ENCODE measurements at places on chromosomes 3 and 15.

GRCh38 chr3:165799026-165799425 lies 38.2 kb downstream of the BCHE start:
- no peak for DNase-seq

DNA sequence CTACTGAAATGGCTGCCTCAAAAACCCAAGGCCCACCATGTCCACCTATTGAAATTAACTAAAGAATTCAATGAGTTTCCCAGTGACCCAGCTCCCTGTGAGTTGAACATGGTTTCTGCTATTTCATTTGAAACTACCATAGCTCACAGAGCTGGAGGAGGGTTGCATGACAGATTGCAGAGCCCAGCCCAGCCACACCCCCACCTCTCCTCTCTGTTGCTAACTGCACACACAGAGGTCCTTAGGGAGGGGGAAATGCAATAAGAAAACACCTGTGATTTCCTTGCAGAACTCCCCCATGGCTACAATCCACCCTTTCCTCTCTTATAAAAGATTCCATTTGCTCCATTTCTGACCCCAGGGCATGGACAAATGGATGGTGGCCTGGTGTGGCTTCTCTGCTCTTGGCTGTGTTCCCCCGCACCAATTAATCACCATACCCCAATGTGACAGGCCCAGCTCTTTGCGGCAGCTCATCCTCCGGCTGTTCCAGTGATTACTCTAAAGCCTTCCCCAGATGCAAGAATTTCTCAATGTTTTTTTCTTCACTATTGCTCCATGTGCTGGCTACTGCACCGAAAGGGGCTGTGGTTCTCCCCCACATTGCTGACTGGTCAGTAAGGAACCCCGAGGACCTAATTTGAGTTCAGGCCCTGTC lies 208.4 kb upstream of the KBTBD8 start:
- DNase-seq = no peak

DNA sequence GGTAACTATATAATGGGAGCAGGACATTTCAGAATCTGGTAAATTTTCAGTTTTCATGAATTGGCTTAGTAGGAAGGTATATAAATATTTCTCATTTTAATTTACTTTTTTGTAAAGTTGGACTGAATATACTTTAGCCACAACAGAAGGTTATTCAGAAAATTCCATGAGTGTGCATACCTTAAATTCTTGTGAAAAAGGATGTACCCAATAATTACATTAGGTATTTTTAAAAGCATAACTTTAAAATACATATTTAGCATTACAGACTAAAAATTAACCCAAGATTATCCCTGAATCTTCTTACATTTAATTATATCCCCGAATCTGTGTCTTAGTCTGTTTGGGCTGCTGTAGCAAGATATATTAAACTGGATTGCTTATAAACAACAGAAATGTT lies 24.9 kb upstream of the ATP11B start:
- no peak for DNase-seq

GRCh38 chr3:40262331-40262730 lies 47.2 kb upstream of the EIF1B start:
- no peak for DNase-seq

DNA sequence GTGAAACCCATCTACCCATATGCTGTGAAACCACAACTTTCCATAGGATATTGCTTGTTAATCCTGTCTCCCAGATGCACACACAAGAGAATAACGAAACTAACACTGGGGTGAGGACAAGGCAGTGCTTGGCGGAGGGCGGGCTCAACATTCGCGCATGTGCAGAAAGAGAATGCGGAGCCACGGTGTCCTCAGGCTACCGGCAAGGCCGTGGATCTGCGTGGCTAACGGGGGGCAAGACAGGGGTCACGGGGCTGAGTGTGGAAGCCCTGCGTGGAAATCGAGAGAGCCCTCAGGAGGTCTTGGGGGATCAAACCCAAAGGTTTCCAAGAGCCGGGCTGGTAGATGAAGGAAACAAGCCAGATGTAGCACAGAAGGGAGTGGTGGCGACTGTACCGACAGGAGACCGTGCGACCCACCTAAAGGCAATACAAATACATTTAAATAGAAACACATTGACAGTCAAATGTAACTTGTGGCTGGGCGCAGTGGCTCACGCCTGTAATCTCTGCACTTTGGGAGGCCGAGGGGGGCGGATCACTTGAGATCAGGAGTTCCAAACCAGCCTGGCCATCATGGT lies 48.5 kb upstream of the TRA2B start:
- DNase-seq = no peak

GRCh38 chr3:140610544-140610943 lies 67.3 kb upstream of the TRIM42 start:
- no peak for DNase-seq

Measured in GM04503 (cell line).